Forelimb muscle (tissue), 1 donor: ENCODE measurements at places on chromosomes 13 and 19.

DNA sequence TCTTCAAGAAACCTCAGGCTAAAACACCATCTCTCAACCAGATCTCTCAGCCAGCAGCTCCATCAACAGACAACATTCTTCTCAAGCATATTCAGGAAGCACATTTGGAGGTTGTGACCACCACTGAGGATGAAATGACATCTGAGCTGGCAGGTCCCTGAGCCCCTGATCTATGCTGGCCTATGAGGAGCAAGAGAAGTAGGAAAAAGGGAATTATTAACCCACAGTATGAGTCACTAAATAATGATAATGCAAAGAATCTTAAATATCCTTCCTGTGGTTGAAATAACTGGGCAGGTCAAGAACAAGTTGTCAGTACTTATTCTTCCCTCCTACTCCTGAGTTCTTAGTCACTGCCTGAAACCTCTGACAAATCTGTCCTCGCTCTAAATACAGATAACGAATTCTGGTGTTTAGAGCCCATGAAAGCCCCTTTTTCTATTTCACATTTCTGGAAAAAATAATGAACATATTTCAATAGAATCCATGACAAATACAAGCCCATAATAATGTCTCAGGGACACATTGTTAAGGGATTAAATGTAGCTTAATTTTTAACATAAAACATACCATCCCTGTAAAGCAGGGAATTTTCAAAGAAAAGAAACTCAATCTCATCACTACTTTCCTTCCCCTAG lies 225.8 kb upstream of the IRS2 start:
- DNase-seq: no peak

GRCh38 chr13:65915195-65915594 lies 1314.9 kb downstream of the PCDH9 start:
- no peak for DNase-seq

DNA sequence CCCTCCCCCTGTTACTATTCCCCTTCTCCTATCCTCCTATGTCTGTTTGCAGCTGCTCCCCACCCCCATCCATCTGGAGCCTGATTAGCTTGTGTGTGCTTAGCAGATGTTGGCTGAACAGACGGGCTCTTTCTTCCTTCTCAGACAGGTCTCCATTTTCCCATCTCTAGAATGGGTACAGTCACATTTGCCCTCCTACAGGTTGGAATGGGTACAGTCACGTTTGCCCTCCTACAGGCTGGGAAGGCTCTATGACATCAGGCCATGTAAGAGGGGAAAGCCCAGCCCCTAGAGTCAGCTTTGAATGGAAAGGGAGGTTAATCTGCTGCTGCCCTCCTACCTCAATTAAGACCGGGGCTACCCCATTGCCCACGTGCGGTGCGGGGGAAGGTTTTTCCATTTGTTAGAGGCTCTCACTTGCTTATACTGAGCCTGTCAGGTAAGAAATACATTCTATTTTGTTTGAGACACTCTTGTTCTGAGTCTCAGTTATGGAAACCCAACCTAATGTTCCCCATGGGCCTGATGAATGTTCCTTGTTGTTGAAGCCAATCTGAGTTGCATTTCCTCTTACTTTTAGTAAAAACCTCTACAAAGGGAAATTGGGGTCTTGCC lies 2.2 kb upstream of the CLEC17A start:
- DNase-seq: no peak

DNA sequence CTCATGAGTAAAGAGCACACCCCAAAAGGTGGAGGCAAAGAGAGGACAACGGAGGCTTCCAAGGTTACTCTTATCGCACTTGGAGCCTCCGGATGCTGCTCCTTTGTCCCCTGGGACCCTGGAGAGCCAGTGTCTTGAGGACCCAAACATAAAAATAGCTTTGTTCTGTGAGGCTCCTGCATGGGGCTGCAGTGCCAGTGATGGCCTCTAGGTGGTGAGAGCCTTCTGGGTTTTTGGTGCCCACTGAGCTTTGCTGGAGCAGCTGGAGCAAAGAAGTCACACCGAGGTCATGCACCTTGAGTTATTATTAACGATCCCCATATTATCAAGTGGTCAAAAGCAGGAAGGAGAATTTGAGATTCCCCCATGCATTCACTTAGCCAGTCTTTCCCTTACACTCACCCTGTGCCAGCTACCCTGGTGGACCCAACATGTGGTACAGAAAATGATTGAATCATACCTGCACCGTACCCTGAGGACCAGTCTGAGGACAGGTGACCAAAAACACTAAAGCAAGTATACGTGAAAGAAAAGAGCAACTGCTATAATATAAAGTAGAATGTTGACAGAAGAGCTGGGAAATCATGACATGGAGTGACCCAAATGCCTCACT lies 41.5 kb downstream of the ZNF682 start:
- no peak for DNase-seq

DNA sequence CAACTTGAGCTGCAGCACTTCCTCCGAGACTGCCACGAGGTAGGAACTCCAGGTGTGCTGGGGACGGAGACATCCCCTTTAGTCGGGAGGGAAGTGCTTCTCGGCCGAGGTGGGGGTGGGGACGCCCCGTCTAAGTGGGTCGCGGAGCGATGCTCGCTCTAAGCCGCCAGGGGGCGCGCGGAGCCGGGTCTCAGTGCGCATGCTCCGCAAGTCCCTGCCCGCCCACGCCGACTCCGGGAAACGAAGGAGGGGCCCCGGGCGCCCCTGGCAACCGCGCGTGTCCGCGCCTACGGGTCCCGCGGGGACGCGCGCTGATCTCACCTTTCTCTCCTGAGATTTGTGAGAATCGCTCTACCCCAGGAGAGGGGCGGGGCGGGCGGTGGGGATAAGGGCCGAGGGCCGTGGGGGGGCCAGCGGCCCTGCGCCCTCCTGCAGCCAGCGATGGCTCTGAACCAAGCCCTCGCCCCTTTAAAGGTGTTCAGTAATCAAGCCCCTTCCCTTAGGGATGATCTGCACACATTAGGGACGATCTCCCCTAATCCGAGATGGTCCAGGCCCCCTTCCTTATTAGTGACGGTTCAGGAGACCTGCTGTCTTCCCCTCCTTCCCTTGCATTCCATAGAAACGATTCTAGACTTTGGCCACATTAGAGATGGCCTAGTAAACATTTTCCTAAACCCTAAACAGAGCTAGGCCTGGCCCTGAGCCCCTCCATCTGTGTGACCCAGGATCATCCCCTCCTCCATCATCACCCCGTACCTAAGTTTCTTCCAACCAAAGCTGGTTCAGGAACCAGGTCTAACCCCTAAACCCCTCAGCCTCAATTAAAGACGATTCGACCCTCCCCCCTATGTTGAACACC lies 47.3 kb upstream of the SHKBP1 start:
- no peak for DNase-seq

GRCh38 chr19:14582894-14583340 lies at the start of gene CLEC17A:
Gene CLEC17A, plus strand, starts transcription at chr19:14583084. Its CDS starts 77 bp downstream, at chr19:14583161.
- no peak for DNase-seq

- DNase-seq: no peak
Observed at GRCh38 chr13:39350461-39350881, 252.5 kb downstream of the LHFPL6 start.

DNA sequence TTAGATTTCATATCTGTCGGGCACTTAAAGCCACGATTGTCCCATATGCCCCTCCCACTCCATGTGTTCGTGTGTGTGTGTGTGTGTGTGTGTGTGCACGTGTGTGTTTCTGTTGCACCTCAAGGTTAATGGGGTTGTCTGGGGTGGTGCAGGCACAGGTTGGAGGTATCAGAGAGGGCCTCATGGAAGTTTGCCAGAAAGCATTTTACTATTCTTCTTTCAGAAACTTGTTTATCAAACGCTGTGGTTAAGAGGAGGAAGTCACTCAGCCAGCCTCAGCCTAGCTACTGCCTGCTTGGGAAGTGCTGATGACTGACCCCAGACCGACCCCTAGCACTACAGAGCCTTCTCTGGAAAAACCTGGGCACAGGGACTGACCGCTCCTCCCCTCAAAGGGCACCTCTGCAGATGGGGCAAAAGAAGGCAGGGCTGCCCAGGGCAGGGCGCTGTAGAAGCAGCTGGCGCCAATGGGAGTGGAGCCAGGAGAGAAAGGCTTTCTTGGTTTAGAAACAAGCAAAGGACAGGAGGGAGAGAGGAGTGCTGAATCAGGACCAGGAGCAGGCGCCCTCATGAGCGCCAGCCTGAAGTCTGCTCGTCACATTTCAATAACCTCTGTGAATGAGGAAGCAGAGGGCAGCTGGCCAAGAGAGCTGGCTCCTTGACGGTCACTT lies 3.9 kb downstream of the SIAH3 start:
- peak; percentile 8 for DNase-seq

- no peak for DNase-seq
Observed at GRCh38 chr13:98512774-98513665, 63.9 kb downstream of the STK24 start.

GRCh38 chr19:44957526-44957925 lies 2.3 kb downstream of the CLPTM1 start:
- no peak for DNase-seq

- no peak for DNase-seq
Observed at GRCh38 chr13:76798037-76798436, 88.2 kb downstream of the KCTD12 start.

GRCh38 chr13:51397262-51397941 lies 55.4 kb downstream of the INTS6 start:
- DNase-seq: no peak

DNA sequence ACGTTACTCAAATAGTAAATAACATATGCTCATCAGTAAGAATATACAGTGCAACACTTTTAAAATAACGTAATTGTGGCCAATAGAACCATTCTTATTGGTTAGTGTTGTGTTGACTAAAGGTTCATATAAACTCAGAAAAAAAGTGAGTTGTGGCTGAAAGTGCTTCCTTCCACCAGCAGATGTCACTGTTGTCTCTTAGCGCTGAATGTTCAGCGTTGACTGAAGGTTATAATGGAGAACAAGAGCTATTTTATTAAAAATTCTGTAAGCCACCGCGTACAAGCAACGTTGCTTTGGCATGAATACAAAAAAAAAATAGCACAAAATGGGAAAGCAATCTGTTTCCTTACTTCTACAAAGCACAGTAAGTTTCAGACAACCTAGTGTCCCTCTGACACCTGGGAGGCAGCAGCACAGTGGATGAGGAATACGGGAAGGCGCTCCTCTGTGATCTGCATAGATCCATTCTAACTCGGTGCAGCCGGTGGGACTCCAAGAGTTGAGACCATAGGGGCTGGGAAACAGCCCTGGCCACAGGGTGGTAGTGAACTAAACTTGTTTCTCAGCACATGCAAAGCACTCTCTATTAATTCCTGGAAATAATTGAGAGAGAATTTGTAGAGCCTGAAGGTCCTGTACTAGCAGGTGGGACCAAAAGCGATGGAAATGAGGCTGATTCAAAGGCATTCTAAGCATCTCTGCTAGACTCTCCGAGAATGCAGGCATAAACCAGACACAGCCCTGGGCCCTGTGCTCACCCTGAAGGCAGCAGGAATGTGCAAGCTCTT lies 23.9 kb upstream of the OXGR1 start:
- peak; percentile 46 for DNase-seq

- DNase-seq: no peak
Observed at GRCh38 chr19:45047188-45047797, 8.4 kb downstream of the CLASRP start.

DNA sequence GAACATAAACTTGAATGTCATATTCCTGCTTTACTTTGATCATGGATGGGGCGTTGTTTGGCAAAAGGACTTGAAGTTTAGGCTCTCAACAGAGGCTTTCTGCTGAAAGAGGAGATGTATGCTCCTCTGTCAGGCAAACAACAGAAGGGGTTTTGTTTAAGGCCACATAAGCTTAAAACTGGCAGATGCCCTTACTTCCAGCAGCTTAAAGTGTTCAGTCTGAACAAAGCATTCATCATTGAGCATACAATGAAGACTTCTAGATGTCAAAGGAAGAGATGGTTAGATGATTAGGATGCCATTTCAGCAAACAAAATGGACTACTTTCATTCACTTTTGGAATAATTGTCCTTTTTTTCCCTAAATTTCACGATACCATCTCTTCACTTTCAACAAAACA lies 484.5 kb downstream of the SLITRK6 start:
- DNase-seq: no peak

DNA sequence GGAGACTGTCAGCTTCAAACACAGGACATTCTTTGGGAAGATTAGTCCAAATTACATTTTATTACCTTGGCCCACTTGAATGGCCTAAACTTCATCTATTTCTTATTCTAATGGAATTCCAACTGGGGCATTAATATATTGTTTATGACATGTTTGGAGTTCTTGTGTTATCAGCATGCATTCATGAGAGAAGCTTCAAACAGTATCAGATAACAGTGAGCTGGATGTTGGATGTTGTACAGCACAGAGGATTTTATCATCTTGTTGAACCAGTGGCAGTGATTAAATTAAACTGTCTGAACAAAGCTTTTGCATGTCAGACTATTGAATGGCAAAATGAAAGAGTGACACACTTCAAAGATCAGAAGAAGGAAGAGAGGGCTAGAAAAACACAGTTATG lies 50.0 kb downstream of the MZT1 start:
- no peak for DNase-seq
